ENCODE measurements at places on chromosomes 2 and 18.
A peak's percentile ranks its signal among the peaks of the same experiment; 100 is the strongest.

- no peak for DNase-seq
Observed at GRCh38 chr18:28802546-28802945, 625.6 kb upstream of the CDH2 start.

DNA sequence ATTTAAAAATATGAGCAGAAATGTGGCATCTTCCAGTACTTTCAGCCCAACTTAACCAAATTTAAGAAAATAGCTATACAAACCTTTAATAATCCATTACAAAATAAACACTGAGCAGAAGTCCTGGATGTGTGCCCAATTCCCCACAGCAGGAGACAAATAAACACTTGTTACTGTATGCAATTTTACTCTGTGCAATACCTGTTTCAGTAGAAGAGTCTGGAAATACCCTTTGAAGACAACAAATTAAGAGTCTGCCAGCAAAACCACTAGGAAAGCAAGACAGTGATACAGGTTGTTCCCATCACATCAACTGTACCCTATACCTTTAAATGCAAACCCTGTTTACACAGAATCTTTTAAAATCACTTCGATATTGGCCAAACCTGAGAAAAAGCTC is 41.4 kb upstream of the RNU4ATAC start:
- DNase-seq = no peak

DNA sequence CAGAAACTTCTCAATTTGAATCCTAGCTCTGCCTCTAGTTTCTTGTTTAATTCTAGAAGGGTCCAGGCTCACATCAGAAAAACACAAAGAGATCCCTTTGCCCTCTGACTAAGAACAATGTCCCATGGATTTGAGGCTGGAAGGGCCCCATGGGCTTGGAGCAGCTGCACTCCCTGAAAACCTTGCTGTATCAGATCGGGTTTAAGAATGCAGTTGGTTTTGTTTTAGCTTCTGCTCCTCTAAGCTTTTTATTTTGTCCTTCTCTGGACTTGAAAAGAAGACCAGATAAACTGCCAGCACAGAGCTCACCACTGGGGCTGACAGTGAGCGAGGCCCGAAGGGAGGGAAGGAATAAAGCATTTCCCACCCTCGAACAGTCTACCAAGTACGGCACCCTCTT is 69.2 kb upstream of the WIPF1 start:
- no peak for DNase-seq

DNA sequence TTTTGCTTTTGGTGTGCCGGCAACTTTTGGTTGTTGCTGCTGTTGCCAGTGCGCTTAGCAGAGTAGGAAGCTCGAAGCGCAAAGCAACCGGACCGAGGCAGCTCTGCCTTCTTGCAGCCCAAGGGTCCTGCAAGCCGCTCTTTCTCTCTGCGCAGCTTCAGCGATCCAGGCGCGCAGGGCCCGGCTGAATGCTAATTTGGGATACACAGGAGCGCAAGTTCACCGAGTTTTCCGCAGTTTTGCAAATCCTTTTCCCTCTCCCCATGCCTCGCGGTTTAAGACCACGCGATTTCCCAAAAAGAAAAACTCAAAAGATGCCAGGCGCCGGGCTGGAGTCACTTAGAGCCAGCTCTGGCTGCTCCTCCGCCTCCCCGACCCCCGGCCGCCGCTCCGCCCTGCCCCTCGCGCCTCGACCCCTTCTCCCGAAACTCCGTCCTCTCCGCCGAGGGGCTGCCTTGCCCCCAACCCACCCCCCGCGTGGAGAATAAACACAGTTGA is 13.5 kb upstream of the SIX3 start:
- DNase-seq = no peak

GRCh38 chr18:56986829-56987228 is 160.1 kb upstream of the BOD1L2 start:
- DNase-seq = no peak

DNA sequence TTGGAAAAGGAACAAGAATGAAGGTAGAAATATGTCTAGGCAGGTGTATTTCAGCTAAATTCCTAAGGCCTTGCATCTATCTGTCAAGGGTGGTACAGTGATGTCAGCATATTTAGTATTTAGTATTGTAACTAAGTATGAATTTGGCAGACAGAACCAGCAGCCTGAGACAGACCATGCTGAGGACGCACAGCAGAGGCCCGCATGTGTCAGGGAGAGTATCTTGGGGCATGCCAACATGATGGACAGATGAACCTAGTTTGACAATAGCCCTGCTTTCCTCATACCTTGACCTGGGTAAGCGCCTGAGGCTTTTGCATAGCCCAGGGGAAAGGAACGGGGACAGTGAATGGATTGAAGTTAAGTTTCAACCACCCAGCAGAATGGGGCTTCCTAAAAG is 33.8 kb upstream of the OSR1 start:
- no peak for DNase-seq

DNA sequence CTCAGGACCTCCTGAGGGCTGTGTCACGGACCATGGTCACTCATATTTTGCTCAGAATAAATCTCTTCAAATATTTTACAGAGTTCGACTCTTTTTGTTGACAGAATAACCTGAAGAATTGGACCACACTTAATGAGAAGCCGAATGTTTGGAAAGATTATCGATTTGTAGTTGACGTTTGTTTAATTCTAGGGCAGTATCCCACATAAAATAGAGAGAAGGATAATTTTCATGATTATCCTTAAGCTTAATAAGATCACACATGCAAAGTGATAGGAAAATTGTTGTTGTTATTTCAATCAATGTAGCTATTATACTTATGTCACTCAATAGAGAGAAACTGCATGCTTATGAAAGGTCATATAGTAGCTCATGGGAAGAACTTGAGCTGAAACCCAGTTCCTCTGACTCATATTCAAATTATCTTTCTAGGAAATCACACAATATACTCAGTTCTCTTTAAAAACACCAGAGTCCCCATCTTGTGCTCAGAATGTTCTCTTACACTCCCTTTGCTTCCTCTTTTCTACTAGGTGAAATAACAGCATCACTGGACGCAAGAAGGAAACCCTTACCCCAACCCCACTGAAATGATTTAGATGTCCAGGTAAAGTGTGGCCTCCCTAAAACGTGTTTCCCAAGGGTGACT is 982.1 kb downstream of the TSN start:
- DNase-seq = no peak

- no peak for DNase-seq
Observed at GRCh38 chr2:159065313-159065712, 96.9 kb downstream of the TANC1 start.

GRCh38 chr2:152730591-152731333 is 12.3 kb downstream of the ARL6IP6 start:
- DNase-seq = no peak

DNA sequence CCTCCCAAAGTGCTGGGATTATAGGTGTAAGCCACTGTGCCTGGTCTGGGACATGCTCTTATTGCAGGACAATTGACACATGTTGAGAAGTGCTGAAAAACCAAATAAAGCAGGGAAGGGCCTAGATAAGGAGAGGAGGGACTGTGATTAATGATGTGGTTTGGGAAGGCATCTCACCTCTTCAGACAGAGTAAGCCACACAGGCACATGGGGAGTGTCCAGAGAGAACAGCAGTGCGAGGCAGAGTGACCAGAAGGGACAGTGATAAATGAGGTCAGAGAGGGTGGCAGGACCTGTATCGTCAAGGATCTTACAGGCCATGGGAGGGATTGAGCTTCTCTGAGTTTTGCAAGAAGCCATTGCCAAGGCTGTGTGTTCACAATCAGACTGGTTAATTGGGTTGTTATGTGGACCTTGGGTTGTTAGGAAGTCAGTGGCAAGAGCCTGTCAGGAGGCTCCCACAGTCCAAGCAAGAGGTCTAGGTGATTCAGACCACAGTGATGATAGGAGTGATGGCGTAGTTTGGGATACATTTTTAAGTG is 58.5 kb downstream of the EIF5B start:
- DNase-seq = no peak

GRCh38 chr2:17600556-17601204 is 60.2 kb downstream of the VSNL1 start:
- no peak for DNase-seq

GRCh38 chr2:231975001-231975400 is 13.5 kb downstream of the DIS3L2 start:
- no peak for DNase-seq

DNA sequence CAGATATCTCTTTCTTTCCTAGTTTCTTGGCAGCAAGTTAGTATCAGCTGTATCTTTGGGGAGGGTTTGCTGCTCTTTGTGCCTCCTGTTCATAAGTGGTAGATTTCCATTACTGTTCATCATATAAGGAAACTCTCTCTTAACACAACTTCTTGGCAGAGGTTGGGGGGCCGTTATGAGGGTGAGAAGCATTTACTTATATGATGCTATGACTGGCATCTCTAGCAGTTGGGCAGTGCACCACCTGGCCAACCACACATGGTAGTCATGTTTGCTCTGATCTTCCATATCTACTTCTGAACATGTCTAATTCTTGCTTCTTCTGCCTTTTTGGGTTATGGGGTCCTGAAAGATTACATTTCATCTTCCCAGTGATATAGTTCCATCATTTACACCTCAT is 282.2 kb downstream of the CYRIA start:
- no peak for DNase-seq

GRCh38 chr2:197073701-197074433 is 147.4 kb upstream of the PGAP1 start:
- no peak for DNase-seq

DNA sequence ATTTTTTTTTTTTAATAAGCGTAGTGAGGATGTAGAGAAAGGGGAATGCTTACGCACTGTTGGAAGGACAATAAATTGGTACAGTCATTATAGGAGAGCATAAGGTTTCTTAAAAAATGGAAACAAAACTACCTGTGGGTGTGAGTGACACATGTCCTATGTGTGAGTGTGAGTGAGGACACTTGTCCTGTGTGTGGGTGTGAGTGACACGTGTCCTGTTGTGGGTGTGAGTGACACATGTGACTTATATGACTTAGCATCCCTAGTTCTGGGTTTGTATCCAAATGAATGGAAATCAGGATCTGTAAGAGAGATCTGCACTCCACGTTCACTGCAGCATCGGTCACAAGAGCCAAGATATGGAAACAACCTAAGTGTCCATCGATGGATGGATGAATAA is 91.8 kb downstream of the CBLN2 start:
- no peak for DNase-seq

GRCh38 chr2:149033716-149034115 is 4.8 kb upstream of the LYPD6B start:
- DNase-seq = peak; percentile 64

DNA sequence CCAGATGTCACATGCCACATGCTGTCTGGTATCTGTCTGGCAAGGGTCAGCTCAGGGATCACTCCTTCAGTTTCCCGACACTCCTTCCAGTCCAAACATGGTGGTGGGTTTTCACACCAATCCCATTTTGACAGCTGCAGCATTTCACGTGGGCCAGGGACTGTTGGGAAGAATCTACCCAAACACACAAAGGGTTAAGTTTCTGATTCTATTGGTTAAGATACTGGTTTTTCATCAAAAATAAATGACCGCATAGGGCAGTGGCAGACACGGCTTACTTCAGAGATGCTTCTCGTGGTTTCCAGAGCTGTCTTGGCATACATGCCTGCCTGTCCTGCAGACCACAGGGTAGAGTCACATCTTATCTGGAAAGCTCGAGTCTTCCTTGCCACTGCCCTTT is 79.7 kb downstream of the PSMG2 start:
- no peak for DNase-seq

GRCh38 chr2:173184031-173185004 is 108.7 kb downstream of the MAP3K20 start:
- DNase-seq = no peak

DNA sequence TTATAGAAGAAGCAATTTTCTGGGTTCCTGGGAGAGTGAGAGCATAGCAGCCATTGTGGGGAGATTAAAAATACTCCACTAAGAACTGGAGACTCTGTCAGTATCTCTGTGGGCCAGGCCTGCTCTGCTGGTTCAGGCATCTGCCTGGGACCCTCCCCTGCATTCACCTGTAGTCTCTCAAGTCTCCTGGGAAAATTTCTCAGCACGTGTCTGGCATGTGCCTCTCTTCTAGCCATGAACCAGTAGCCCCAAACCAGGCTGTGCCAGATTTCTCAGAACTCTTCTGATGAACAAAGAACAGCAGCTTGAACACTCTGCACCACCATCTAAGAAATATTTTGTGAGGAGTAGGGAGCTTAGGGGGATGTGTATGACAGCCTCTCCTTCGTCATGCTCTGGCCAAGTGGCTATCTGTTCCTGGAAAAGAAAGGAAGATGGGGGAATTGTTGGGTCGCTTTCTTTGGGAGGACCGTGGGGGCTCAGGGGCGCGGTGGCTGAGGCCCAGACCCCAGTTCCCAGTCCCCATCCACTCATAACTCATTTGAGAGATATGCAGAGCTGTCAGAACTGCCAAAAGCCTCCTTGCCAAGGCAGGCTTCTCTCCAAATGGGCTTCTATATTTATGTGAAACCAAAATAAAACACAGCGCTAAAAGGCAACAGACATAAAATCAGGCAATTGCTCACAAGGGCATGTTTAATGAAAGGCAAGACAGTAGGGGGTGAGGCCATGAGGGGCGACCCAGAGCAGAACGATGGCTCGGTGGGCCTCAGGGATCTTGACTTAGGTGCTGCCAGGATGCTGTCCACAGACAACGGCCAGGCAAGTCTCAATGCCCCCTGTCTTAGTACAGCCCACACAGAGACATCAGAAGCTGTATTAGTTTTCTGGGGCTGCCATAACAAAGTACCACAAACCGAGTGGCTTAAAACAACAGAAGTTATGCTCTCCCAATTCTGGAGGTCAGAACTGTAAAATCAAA is 114.7 kb upstream of the TNP1 start:
- DNase-seq = no peak

GRCh38 chr2:30155202-30155601 is 8.4 kb downstream of the YPEL5 start:
- DNase-seq = no peak

- no peak for DNase-seq
Observed at GRCh38 chr18:71784777-71785176, 759.4 kb downstream of the CBLN2 start.

GRCh38 chr2:233112329-233112728 is 52.2 kb downstream of the INPP5D start:
- no peak for DNase-seq

GRCh38 chr2:127401757-127402695 is 14.3 kb upstream of the MAP3K2 start:
- DNase-seq = no peak

- DNase-seq = peak; percentile 19
Observed at GRCh38 chr2:233084488-233084887, 24.3 kb downstream of the INPP5D start.

DNA sequence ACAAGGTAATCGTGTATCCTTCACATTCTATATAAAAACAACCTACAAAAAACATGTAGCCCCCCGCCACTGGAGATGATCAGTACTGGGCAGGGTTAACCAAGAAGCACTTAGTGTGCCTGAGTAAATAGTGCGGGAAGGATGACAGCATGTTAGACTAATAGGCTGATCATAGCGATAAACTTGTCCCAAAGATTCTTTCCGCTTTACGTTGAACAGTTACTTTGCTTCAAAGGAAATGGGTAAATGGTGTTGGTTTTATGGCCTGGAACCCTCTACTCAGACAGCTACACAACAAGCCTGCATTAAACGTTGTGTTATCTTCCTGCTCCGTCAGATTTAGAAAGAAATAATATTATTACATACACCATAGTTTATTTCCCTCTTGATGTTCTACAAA is 67.7 kb downstream of the CTAGE1 start:
- no peak for DNase-seq
